ENCODE measurements at places on chromosomes 6 and 20.

DNA sequence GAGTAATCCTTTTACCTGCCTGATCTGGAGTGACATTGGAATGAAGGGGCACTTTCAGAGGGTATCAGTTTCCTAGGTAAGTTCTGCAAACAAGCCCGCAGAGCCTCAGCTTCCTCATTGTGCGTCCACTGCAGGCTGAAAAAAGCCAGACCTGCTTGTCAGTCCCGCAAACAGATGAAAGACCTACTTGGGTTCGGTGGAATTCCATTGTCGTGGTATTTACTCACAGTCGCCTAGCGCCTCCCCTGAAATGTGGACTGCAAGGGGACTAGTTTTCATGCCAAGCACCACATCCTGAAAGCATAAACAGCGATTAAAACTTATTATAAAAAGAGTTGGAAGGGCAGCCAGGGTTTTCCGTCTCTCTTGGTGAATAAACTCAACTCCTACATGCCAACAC is 121.5 kb downstream of the PAX1 start:
- no peak for DNase-seq

GRCh38 chr6:169253337-169254238 is at the start of gene THBS2:
Gene THBS2 (minus strand): TSS chr6:169253846. CDS start chr6:169250784, 3,062 bp downstream.
- DNase-seq: no peak

- DNase-seq: no peak
Observed at GRCh38 chr20:8526610-8527009, 394.5 kb downstream of the PLCB1 start.

- no peak for DNase-seq
Observed at GRCh38 chr6:2576499-2576898, 174.2 kb downstream of the MYLK4 start.

DNA sequence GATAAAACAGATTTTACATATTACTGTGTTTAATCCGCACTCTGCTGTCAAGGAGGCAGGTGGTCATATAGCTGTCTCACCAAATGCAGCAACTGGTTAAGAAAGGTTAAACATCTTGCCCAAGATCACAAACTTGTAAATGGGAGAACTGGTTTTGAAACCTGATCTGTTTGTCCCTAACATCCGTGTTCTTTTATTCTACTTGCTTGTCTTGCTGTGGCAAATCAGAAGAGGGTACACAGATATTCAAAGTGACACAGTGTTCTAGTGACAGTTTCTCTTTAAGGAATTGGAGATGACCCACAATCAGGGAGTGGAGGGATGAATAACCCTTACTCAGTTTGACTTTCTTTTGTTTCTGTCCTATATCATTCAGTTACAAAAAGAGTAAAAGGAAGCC is 83.0 kb upstream of the SGK1 start:
- no peak for DNase-seq

DNA sequence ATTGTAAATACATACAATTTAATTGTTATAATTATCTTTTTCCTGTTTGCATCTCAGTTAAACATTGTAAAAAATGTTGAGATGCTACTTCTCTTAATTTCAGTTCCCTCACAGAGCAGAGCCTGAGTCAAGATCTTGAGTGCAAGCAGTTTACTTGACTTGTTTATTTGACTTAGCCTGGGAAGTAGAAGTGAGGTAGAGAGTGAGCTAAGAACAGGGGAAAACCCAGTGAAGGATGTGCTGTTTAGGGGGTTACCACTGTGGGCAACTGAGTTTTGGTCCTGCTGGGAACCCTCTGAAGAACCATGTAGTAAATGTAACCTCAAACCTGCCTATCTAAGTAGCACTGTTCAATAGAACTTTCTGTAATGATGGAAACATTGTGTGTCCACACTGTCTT is 495.2 kb upstream of the FLRT3 start:
- no peak for DNase-seq

GRCh38 chr6:166939345-166939744 is 17.0 kb downstream of the RNASET2 start:
- no peak for DNase-seq

GRCh38 chr20:30816182-30816645 is 441.2 kb upstream of the DEFB115 start:
- DNase-seq: no peak

GRCh38 chr20:5630071-5630470 is 120.1 kb upstream of the SHLD1 start:
- no peak for DNase-seq

- DNase-seq: no peak
Observed at GRCh38 chr6:103783329-103783728, 1076.4 kb downstream of the HACE1 start.

- no peak for DNase-seq
Observed at GRCh38 chr6:41713650-41714291, 21.6 kb downstream of the TFEB start.

DNA sequence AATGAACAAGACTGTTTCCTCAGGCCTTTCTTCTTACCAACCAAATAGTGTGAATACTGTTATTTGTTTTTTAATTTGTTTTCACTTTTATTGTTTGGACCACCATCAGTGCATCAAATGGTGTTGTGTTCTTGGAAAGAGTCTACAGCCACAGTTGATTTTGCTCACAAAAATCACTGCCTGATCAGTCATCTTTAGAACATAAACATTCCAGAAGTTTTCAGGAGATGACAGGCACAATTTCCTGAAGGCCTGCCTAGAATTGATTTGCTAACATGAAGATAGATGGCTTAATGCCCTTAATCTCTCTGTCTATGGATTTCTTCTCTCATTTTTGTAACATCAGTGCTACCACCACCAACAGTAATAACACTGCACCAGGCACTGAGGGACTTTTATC is 13.5 kb downstream of the IL22RA2 start:
- no peak for DNase-seq

- no peak for DNase-seq
Observed at GRCh38 chr20:47956268-47956995, 171.2 kb upstream of the SULF2 start.

DNA sequence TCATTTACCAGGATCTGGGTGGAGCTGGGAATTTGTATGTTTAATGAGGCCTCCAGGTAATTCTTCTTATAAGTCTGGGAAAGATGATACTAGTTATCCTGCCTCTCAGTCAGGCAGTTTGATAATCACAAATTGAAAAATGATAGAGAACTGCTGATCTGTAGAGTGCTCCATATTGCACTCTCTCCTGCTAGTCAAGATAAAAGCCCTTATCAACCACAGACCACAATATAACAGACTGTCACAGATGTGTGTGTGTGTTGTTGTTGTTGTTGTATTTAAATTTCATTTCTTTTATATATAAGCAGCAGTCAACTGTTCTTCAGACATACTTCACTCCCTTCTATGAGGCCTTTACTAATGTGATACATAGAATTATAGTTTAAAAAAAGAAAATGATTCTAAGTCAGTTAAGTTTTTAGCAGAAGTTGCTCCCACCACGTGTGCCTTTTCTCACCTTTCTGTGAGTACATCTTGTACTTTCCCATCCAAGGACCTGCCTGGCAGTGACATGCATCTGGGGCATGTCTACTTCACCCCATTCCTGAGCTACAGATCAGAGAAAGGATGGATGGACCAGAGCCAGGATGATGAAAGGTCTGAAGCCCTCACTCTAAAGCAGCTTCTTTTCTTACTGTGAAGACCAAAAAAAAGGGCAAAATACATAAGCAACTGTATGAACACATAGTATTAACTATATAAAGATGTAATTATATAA is 29.8 kb downstream of the TENT5A start:
- DNase-seq: no peak

GRCh38 chr6:125507987-125508655 is 206.4 kb upstream of the HDDC2 start:
- no peak for DNase-seq

- DNase-seq: no peak
Observed at GRCh38 chr6:125231574-125232343, 70.0 kb downstream of the HDDC2 start.

DNA sequence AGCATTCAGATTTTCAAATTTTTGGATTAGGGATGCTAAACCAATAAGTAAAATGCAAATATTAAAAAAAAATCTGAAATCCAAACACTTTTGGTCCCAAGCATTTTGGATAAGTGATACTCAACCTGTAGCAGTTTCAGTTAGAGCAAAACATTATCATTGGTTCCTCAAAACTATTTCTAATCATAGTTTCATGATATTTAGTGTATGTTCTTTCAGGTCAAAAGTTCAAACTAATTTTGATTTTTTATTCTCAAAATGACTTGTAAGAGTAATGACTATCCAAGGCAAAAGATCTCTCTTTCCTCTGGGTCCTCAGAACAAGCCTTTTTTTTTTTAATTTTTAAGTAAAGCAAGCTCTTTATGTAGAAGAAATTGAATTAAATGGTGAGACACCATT is 64.0 kb upstream of the TFB1M start:
- no peak for DNase-seq

GRCh38 chr6:41634657-41635056 is 3.6 kb upstream of the MDFI start:
- no peak for DNase-seq

GRCh38 chr20:37564388-37565133 is 36.9 kb upstream of the BLCAP start:
- peak; percentile 35 for DNase-seq

DNA sequence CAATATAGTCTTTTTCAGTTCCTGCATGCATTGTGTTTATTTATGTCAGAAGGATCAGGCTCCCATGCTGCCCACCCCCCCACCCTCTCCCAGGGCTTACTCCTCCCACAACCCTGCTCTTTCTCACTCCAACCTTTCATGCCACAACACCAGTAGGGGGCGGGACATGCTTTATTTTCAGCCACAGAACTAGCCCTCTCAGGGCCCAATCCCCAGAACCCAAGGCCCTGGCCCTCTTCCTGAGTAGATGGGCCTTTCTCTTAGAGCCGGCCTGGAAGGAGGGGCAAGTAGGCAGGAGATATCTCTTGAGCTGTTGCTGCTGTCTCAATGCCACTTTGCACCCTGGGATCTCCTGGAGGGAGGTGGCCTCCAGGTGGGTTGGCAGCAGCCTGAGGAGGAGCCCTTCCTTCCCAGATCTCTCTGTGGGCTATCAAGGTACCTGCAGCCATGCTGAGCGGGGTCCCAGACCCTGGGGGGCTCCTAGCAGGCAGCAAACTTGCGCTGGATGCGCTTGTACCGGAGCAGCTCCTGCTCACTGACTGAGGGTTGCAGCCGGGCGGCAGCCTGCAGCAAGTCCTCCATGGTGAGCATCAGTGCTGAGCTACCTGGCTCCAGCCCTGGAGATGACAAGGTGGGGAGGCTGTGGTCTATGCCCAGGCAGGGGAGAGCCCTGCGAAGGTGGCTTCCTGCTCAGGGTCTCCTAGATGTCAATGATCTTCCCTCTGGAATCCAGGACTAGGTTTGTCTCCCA is 3.5 kb downstream of the GNMT start:
- no peak for DNase-seq

- no peak for DNase-seq
Observed at GRCh38 chr6:119501798-119502483, 152.4 kb upstream of the MAN1A1 start.

DNA sequence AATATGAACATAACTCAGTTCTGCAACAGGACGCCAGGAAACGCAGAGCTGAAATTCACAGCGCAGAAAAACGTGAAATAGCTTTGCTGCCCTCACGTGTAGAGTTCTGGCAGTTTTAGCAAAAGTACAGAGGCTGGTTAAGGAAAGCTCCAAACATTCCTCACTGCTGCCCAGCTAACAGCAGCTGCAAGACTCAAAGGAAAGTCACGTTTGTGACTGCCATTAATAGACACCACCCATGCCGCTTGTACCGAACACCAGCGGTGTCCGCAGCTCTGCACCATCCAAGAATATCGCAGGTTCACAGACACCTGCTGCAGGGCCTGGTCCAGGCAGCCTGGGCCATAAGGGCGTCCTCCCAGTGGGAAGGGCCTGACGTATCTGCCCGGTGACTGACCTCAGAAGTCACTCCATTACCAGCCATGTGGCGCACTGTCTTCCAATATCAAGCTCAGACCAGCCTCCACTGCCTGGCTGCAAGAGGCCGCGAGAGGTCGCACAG is 61.4 kb downstream of the WDR27 start:
- DNase-seq: no peak

DNA sequence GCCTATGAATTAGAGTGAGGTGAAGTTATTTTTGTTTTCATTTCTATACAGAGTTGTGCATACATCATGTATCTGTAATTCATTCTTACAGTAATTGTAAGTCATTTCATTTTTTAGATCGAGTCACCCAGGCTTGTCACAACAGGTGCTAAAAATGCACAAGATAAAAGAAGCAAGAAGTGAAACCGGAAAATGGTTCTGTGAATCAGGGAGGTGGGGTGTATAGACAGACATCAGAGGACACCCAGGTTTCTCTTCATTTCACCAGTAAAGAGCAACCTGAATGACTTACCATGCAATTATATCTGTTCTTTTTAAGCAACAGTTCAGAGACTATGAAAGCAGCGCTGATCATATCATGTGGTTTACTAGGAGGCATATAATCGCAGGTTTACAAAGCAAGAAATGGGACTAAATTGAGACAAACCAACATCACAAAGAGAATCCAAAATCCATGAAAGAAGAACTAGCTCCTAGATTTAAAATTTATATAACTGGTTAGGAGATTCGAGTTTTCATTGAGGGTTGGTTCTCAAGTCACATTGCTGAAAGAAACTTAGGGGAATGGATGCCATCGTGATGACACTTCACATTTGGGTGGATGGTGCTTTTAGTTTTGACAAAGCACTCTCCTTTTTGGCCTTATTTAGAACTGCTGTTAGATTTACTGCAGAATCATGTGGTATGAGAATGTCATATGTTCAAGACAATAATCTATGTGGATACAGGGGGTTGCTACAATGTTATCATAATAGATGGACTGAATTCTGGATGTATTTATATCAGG is 27.9 kb upstream of the TBC1D7 start:
- DNase-seq: no peak

DNA sequence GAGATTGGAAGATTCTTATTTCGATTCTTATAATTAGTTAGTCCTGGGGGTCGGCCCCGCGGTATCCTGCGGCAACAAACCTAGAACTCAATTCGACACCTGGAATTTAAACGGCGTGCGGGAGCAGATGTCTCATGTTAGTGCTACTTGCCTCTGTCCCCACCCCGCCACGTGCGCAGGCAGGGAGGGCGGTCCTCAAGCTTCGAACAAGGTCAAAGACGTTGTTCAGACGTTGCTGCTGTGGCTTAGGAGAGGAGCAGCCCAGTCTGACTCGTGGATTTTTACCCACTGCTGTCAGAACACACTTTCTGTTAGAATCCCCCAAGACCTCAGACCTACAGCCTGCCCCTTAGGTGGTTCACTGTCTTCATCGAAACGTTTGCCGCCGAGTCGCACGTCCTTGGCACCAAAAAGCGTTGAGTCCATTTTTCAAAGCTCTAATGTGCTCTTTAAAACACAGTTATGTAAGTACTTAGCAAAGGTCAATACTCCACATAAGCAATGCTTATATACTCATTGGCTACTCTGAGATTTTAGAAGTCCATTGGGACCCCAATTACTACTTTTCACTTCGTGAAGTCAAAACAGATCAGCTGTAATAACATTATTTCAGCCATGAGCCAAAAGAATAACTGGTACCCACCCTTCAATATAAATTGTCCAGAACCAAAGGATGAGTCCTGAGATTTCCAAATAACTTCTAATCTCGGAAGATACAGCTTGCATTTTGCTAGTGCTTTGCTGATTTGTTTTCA is 2.7 kb upstream of the C6orf62 start:
- DNase-seq: no peak

DNA sequence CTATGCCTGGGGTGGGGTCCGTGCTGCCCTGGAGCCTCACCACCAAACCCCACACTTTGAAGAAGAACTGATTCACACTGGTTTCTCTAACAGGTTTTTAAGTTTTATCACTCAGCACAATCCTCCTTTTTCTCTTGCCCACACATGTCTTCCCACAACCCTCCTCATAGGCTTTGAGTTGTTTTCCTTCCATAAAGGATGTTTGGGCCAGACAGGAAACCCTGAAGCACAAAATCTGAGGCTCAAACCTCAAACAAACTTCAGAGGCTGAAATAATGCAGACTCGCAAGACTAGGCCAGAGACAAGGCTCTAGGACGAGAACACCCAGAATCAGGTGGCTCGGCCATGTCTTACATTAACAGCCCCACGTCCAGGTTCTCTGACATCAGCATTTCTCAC is 35.3 kb downstream of the EZR start:
- no peak for DNase-seq
